Activated gamma-delta T cell treated with Interleukin-2 at 50 U/mL for 16 hours (primary cell): ENCODE measurements at places on chromosomes 1 and 21.
A peak's percentile ranks its signal among the peaks of the same experiment; 100 is the strongest.

GRCh38 chr1:204230211-204230610, 16.4 kb upstream of the GOLT1A start:
- DNase-seq, result no peak

DNA sequence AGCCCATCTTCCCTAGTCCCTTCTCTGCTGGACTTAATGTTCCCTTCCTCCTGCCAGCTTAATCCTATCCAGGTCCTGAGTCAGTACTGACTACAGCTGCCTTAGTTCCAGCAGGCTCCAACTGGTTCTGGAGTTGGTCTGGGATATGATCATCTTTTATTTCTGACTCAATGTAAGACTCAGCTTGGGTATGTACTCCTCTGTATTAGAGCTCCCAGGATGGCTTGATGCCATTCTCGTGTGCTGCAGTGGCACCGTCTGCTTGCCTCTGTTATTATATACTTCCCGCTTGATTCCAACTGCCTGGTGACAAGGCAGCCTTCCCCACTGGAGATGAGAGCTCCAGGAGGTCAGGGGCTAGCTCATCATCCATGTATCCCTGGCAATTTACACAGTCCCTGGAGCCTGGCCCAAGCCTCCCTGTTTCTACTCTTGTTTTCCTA, 164.4 kb upstream of the DPT start:
- no peak for DNase-seq

DNA sequence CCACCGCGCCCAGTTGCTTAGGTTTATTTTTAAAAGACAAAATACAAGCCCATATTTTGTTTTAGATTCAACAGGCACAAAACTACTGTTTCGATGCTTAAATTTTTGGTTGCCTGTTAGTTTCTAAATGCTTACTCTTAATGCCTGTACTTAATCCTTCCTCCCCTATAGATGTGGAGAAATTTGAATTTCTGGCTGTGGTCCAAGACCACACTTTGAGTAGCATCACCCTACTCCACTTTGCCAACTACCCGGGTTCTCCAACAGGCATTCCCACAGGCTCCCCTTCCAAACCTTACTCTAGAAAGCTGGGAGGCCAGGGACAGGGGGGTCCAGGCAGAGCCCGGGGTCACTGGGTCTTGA, 20.0 kb downstream of the LACTBL1 start:
- DNase-seq, result no peak

DNA sequence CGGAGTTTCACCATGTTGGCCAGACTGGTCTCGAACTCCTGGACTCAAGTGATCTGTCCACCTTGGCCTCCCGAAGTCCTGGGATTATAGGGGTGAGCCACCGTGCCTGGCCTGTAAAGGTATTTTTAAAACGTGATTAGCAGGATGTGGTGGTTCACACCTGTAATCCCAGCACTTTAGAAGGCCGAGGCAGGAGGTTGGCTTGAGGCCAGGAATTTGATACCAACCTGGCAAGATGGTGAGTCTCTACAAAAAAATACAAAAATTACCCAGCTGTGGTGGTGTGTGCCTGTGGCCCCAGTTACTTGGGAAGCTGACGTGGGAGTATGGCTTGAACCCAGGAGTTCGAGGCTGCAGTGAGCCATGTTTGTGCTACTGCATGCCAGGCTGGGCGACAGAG, 43.3 kb upstream of the SOD1 start:
- DNase-seq, result no peak

DNA sequence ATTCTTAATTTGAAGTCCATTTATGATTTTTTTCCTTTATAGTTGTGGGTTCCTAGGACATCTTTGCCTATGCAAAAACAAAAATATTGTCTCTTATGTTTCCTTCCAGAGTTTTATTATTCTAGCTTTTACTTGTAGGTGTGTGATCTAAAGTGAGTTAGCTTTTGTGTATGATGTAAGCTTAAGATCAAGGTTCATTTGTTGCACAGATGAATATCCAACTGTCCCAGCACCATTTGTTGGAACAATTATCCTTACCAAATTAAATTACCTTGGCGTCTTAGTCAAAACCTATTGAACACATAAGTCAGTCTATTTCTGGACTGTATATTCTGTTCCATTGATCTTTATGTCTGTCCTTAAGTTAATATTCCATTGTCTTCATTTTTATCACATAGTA, 337.6 kb downstream of the ZP4 start:
- no peak for DNase-seq

- DNase-seq, result no peak
These were observed 23.5 kb downstream of the KCNT2 start for GRCh38 chr1:196584696-196585095.

GRCh38 chr1:59018446-59018845, 234.6 kb upstream of the JUN start:
- peak; percentile 14 for DNase-seq

- no peak for DNase-seq
These were observed 149.6 kb downstream of the RHOU start for GRCh38 chr1:228884615-228885566.

GRCh38 chr21:31855180-31855579, 17.6 kb upstream of the HUNK start:
- no peak for DNase-seq

GRCh38 chr1:71762514-71763255, 519.7 kb downstream of the NEGR1 start:
- DNase-seq, result no peak

- DNase-seq, result no peak
These were observed 44.9 kb downstream of the ARHGEF11 start for GRCh38 chr1:157000686-157001085.

DNA sequence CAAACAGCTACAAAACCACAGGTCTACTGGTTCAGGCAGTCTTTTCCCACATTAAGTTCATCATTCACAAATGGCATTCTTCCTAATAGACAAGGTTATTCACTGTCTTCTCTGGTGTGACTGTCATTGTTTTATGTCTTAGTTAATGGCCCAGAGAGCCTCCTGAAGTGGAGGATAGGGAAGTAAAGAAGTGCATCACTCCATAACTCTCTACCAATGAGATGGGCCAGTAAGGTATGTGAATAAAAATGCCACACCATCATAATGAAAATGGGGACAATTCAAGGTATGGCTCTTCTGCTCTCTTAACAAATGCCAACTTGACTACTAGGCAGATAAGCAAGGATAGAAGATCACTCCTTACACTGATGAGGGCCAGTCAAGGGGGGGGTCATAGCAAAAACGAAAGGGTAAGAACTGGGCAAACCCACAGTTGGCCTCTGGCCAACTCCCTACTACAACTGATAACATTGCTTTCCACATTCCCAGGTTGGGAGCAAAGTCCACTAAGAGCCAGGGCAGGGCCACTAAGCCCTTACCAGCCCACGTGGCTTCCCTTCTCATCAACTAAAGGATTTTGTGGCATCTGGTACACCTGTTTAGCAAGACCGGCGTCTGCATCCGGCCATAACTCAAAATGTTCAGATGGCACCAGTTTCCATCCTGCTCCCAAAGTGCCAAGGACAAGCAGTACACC, 10.0 kb downstream of the PABPC4 start:
- no peak for DNase-seq

DNA sequence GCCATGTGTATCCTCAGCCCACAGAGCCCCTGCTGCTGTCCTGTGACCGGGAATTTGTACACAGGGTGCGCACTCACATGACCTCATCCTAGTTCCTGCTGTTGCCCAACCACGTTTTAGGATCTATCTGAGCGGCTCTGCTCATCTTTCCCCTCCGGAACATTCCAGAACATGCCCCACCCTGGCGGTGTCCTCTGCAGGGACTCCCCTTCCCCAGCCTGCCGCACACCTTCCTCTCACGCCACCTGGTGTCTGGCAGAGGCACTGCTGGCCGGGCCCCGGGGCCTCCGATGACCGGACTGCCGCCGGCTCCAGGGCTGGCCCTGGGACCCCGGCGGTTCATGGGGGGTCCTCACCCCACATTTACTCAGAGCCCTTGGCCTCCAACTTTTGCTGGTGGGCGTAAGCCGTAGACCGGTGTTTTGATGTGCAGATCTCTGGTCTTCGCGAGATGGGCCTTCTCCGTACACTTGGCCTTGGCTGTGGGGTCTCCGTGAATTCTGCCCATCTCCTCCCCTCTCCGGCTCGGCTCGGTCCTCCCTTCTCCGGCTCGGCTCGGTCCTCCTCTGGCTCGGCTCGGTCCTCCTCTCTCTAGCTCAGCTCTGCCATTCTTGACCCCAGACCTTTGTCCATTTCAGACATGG, 29.5 kb downstream of the ARHGEF16 start:
- DNase-seq, result peak; percentile 19

- DNase-seq, result no peak
These were observed 15.6 kb downstream of the MRPL37 start for GRCh38 chr1:54215523-54215922.

DNA sequence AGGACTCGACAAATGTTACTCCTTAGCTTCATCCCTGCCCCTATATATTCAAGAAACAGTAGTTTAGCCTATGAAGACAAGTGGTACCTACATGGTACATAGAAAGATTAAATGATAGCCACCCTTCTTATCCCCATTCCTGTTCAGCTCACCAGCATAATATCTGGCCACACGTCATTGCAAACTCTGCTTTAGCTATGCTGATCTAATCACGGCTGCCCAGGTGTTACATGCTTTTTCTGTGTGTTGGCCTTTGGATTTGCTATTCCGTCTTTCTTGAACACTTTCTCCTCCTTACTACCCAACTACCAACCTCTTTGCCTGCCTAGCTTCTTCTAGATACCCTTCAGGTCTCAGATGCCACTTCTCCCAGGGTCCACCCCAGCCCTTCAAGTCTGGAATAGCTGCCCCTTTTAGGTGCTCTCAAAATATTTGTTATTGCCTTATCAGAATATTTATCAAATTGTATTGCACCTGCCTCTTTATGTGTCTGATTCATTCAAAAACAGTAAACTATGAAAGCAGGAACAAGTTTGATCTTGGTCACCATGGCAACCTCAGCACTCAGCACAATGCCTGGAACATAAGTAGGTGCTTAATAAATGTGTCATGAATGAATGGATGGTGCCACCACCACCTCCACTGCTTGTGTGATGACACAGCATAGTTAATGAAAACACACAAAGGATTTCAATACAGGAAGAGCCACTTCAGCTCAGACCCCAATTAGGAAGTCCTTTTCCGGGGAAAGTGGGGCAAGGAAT, 11.4 kb upstream of the DNASE2B start:
- no peak for DNase-seq

- DNase-seq, result no peak
These were observed 187.3 kb downstream of the SLC44A5 start for GRCh38 chr1:75423616-75424015.

- no peak for DNase-seq
These were observed 47.9 kb upstream of the RGL1 start for GRCh38 chr1:183757061-183757460.

DNA sequence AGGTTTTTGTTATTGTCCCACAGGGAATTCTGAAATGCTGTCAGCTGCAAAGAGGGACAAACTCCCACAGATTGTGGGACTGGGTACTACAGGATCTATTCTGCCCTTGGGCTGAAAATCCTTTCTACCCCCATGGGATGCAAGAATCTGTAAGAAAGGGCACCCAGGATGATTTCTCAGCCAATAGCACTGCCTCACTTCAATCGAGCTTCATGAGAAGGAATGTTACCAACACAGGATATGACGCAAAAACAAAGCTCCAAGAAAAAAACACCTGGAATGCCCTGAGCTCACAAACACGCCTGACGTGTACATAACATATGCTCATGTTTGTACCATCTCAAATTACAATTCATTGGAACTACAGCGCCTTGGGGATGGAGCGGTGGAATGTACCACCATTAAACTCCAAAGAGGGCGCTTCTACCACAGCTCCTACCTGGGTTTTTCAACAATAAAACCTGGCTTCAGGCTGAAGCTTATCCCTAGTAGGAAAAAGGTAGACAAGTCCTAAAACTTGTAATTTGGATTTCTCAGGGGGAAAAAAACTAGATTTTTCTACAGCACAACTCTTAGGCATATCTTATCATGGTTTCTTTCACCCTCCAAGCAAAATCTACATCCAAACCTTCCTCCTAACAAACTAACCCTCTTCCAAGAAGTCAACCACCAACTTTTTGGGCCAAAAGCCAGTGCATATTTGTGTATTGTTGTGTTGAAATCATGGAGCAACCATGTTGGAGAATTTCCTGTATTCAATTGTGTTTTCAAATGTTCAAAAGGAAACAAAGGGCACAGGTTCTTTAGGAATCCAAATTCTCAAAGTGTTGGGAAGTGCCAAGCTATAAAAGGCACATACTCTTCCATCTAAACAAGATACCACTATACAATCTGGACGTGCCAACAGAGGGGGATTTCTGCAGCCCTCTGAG, 78.9 kb downstream of the TGFBR3 start:
- DNase-seq, result no peak

- DNase-seq, result no peak
These were observed 270.2 kb downstream of the FOXD2 start for GRCh38 chr1:47708019-47708535.

DNA sequence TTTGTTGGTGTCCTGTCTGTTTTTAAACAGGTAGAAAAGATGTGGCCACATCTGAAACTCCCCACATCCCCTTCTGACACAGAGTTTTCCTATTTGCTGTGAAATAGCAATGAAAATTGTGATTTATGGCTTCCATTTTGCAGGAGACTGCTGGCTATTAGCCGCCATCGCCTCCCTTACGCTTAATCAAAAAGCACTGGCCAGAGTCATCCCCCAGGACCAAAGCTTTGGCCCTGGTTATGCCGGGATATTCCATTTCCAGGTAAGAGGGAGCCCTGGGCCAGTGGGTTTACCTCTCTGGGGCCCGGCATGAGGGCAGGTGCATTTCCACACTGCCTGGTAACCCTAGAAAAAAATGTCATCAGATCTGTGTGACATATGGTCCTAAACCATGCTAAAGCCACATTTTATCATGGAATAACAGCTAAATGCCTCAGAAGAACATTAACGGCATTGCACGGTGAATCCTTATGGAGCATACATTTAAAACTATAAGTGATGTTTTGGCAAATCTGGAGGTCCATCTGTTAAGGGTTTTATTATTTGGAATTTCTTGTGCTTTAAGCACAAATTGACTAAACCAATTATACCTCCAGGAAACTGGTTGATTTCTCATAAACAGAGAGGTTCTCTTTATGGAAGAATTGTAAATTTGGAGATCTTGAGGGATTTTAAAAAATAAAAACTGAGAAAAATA, 12.3 kb downstream of the CAPN9 start:
- no peak for DNase-seq

GRCh38 chr1:62058956-62059355, 135.7 kb upstream of the L1TD1 start:
- DNase-seq, result no peak

DNA sequence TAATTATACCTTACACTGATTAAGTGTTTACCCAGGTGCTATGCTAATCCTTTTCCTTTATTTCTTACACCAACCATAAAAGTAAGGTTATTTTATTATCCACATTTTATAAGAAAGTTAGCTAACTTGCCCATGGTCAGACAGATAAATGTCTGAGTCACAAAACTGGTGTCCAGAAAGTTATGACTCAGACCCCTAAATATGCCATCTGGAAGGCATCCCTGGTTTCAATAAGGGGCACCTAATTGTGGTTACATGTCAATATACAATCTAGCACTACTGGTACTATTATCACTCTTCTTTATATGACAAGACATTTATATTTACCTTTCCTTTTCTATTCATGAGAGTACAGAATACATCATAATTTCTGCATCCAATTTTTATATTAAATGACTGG, 496.5 kb upstream of the ADGRL2 start:
- DNase-seq, result no peak
